ENCODE measurements at places on chromosomes 3 and 15.

- DNase-seq, result no peak
Measured at GRCh38 chr15:72965671-72966070, 86.6 kb upstream of the NEO1 start.

GRCh38 chr15:50234764-50235163, 30.8 kb downstream of the HDC start:
- no peak for DNase-seq

- DNase-seq, result peak; percentile 25
Measured at GRCh38 chr3:67384760-67385397, 269.5 kb downstream of the SUCLG2 start.

- DNase-seq, result peak; percentile 6
Measured at GRCh38 chr3:143084856-143085731, 34.5 kb upstream of the CHST2 start.

DNA sequence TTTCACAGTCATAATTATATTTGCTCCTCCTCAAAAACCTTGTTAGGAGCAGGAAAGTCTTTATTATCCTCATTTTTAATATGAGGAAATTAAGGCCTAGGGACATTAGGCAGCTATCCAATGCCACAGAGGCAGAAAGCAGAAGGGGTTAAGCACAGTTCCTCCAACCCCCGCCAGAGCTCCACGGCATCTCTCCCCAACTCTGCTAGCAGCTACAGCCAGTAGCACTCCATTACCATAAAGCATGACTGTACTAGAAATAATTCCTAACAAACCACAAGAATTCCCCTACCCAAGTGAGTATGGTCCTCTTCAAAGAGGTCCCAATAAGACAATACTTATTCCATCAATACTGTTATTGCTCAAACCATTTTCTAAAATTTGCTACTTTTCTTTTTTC, 9.8 kb downstream of the HEG1 start:
- no peak for DNase-seq

DNA sequence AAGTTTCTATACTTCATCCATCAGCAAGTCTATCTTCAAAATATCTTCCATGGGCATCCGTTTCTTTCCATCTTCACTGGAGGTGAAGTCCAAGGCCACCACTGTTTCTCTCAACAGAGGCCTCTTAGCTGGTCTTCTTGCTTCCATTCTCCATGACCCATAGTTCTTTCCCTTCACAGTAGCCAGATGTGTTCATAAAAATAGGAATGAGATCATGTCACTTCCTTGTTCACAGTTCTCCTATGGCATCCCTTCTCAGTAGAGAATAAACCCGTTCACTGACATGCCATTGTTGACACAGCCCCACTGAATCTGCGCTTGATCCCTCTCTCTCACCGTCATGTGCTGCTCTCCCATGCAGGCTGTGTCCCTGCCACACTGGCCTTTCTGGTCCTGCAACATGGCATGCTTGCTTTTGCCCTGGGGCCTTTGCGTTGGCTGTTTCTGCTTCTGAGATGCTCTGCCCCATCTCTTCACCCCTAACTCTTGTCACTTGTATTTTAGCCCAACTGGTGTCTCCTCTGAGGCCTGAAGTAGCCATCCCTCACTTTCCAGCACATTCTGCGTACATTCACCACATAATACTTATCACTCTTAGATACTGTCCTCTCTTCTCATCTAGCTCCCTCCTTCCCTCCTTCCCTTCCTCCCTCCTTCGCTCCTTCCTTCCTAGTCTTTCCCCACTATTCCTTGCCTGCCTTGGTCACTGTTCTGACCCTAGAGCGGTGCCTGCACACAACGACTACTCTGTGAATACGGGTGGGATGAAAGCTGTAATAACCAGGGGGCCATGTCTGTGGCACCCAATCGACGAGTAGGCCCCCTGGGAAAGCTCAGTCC, 42.0 kb downstream of the STARD5 start:
- DNase-seq, result no peak

DNA sequence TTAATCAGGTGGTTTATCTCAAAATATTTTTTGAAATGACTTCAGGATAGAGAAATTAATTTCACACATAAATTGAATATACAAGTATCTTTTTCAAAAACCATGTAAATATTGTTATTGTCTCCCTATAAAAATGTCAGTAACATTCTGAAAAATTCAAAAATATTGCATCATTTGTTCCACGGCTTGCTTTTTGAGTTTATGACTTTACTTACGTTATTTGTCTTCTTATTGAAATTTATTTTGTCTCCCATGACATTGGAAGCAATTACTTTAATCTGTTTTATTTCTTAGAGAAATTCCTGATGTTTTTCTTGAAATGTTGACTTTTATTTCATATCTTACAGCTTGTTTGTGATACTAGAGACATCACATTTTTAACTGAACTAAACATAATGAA, 56.9 kb upstream of the P2RY1 start:
- DNase-seq, result no peak

DNA sequence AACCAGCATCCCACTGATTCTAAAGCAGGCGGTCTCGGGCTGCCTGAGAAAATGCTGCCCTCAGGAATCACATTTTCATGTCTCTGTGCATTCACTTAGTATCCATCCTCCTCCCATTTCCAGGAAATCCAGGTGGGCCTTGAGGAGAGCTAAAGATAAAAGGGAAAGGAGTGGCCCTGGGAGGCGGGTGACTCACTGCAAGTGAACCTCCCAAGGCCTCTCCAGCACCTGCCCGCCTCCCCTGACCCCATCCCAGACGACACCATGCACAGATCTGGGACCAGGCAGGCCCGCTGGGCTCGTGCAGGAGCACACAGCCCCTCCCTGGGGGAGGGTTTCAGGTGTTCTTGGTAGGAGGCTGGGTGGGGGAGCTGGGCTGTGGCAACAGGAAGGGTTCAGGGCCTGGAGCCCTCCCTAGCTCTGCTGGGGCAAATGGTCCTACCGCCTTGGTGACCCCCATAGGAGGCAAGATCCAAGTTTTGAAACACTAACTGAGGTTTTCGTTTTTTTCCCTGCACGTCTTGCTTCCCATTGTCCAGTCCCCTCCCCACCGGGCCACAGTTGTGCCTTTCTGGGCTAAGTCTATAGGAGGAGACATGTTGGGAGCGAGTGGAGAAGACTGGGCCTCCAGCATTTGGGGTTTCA, 22.2 kb downstream of the MELTF start:
- DNase-seq, result no peak

- no peak for DNase-seq
Measured at GRCh38 chr3:196339493-196340254, 1.5 kb upstream of the TM4SF19 start.

GRCh38 chr15:65766422-65767263, 25.4 kb downstream of the DENND4A start:
- DNase-seq, result no peak

DNA sequence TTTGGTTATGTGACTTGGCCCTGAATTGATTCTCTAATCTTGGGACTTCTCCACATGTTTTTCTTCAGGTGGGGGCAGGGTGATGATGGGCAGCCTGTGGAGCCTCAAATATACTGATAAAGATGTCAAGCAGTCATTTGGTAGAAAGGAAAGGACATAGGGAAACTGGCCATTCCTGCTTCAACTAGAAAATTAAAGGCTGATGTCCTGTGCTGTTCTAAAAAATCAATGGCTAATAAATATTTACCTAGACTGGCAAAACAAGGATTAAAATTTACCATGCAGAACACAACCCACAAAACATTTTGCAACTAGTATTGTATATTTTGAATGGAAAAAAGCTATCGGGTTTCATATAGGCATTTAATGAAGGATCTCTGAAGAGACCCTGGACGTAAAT, 133.7 kb downstream of the GADL1 start:
- no peak for DNase-seq
